Right ventricle myocardium inferior (tissue), 1 donor: ENCODE measurements at places on chromosomes 11 and 22. TPM values are rescaled to one million over a fixed set of nuclear protein-coding genes. Genes with fewer than 3 reads are reported as not detected.
A peak's percentile ranks its signal among the peaks of the same experiment; 100 is the strongest.

GRCh38 chr11:111819161-111819828 is 52.1 kb downstream of the ALG9 start:
- no peak for DNase-seq

DNA sequence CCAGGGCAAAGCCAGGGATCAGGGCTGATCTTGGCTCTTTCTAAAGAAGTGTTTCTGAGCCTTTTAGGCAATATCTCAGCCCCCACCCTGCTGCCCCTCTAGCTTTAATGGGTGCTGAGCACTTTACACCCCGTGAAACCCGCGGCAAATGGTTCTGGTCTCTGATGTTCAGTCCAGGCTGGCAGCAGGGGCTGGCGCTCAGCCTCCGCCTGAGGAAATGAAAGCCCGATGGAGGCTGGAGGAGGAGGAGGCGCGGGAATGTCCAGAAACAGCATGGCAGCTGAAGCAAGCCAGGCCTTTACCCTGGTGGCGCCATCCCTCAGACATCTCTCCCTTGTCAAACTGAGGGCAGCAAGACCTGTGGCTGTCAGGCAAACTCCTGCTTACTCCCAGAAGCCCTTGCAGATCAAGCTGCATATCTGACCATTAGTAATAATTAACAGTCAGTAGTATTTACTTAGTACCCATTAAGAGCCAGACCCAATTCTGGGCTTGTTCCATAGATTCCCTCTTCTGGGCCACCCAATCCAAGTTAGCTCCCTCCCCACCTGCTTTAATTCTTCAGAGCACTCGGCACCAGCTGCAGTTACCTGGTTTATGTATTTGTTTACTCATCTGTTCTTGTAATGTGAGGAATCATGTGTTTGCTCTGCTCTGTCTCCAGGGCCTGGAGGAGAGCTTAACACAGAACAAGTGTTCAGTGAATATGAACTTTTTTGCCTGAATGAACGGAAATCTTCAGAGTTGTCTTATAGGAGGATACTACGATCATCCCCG is 15.0 kb upstream of the ALX4 start:
- no peak for DNase-seq

DNA sequence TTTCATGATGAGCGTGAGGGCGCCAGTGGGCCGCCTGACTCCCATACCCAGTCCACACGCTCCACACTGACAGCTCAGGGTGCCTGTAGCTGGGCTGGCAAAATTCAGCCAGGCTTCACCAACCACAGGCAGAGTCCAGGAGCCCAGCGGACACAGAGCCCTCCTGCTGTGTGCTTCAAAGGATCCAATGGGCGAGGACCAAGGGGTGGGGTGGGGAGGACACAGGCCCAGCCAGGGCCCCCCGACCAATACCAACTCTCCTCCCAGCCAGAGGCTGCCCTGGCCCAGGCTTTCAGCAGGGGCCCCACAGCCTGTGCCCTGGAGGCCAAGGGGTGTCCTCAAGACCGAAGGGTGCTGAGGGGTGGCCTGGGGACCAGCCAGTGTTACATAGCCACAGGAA is 336.1 kb downstream of the CTTN start:
- peak; percentile 30 for DNase-seq

DNA sequence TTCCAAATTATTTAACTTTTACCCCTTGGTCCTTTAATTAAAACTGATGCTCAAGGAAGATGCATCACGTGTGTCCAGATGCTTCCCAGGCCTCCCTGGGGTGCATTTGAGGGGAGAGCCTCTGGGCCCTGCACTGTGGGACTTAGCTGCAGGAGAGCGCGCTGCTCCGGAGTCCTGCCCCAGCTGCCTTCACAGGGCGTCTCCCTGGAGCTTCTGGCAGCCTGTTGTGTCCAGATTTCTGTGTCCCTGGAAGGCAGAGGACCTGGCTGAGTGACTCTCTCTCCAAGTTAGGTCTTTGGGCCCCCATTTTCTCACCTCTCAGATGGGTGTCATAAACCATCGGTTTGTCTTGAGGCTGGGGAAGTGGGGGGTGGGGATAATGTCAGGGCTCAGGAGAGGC is 3.0 kb downstream of the ARHGAP8 start:
- no peak for DNase-seq

GRCh38 chr22:25008666-25009065 is 56.1 kb downstream of the KIAA1671 start:
- no peak for DNase-seq

CDKN1C gene
- 40.0 TPM for total RNA-seq

ACR gene
- 0.27 TPM for total RNA-seq

SOX6 gene
- total RNA-seq = 14.1 TPM

CYTH4 gene
- 7.5 TPM for total RNA-seq
